ENCODE measurements at places on chromosomes 5 and 9.

DNA sequence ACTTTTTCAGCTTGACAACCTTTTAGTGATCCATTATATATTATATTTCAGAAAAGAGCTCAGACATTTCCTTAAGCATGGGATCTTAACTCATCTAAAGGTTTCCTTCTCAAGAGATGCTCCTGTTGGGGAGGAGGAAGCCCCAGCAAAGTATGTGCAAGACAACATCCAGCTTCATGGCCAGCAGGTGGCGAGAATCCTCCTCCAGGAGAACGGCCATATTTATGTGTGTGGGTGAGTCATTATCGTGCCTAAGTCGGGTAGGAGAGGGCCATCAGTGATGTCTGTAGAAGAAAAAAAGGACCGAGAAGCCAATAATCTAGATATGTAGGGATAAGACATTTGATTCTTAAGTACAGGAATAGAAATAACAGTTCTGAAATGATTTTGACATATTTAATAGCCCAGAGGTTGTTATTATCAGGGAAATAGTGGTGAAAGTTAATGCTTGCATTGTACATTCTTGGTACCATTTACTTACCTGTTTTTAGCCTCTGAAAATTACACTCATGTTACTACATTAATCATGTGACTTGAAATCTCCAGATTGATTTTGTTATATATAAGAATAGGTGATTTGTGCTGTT, 28.2 kb downstream of the MTRR start:
- DNase-seq: no peak

DNA sequence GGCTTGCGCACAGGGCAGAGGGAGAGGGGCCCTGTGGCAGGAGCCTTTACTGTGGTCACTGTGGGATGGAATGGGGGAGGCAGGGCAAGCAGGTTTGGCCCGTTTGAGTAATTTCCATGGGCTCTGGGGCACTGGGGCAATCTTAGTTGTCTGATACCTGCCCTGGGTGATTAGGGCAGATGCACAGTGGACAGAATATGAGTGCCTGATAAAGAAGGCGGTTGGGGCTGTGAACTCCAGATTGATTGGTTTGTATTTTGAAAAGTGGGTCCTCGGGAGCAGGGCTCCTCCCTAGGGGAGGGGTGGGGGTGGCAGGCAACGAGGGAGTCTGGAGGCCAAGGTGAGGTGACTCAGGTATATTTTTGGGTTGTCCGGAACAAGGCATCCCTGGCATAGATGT, 247.5 kb downstream of the NSG2 start:
- no peak for DNase-seq

- no peak for DNase-seq
These were observed 84.7 kb upstream of the TNFSF8 start for GRCh38 chr9:115015018-115015635.

DNA sequence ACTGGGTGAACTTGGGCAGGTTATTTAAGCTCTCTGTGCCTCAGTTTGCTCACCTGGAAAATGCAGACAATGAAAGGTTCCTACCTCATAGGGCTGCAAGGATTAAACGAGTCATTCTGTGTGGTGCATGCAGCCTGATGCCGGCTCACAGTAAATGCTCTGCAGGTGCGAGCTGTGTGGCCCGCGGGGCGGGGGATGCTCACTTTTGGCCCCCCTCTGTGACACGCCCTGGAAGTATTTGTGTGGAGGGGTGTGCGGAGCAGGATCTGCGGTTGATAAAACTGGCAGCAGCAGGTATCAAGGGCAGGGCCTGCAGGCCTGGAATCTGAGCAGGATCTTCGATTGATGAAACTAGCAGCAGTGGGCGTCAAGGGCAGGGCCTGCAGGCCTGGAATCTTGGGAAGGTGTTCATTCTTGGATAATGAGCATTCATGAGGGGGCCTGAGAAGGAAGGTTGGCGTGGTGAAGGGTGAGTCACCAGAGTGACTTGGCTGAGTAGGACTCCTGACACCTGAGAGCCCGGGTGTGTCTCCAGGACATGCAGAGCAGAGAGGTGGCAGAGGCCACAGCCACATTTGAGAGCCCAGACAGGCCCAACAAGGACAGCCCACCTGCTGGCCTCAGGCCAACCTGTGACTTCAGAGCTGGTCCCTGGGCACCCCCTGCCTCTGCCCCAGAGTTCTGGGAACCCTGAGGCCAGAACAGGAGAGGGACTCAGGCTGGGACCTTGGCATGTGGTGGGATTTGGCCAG, 11.9 kb downstream of the UNC5A start:
- DNase-seq: no peak
